ENCODE measurements at places on chromosomes 2 and 18.

DNA sequence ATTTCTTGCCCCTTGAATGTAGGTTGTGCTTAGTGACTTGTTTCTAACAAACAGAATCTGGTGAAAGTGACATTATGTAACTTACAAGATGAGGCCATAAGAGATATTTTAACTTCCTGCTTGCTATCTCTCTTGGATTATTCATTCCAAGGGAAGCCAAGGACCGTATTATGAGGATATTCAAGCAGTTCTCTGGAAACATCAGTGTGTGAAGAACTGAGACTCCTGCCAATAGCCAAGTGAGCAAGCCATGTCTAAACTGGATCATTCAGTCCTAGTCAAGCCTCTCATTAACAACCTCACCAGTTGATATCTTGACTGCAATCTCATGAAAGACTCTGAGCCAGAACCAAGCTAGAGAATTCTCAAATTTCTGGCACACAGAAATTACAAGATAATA lies 765.1 kb upstream of the SLC8A1 start:
- DNase-seq, result no peak

DNA sequence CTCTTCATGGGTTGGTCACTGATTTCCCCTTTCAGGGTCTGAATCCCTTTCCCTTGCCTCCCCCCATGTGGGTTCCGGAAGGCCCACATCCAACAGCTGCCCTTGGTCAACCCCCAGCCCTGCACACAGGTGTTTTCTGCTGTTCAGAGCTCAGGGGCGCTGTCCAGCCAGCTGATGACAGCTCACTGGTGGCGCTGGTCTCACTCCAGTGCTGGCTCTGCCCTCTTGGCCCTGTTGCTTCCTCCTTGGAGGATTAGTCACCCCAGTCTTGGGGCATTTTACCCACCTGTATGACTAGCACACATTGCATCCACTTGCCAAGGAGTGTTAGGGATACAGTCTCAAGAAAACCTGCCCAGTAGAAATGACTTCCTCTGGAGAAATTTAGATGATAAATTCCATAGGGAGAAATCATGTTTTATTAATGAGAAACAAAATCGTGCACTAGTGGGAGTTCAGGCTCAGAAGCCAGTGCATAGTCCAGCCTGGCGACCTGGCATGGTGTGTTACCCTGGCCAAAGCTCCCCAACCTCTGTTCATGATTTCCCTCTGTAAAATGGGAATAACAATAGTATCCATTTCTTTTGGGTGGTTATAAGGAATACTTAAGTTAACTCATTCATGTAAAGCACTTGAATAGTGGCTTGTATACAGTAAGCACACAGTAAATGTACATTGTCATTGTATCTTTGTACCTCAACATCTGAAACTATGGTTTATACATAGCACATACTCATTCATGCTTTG lies 21.6 kb downstream of the CRIM1 start:
- DNase-seq, result no peak

- no peak for DNase-seq
Measured at GRCh38 chr2:120761164-120761861, 25.6 kb downstream of the GLI2 start.

DNA sequence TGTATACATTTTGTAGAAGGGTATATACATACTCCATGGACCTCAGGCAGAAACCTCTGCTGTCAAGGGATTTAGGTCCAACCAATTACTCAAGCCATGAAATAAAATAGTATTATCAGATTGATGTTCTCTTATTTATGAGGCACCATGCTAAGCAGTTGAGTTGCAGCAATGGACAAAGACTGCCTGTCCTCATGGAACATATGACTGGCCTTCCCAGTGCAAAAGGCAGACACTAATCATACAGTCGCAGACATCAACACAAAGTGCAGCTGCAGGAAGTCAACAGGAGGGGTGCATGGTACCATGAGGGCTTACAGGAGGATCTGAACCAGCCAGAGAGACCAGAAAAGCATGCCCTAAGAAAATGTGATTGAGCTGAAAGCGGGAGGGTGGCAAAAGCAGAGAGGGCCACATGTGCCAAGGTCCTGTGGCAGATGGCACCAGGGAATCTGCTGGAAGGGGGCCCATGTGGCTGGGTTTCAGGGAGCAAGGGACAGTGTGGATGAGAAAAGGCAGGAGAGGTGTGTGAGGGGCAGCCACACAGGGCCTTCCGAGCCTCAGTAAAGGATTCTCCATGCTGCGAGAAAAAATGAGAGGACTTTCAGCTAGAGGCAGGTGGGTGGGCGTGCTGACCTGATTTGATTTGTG lies 61.4 kb upstream of the RNF152 start:
- DNase-seq, result no peak

DNA sequence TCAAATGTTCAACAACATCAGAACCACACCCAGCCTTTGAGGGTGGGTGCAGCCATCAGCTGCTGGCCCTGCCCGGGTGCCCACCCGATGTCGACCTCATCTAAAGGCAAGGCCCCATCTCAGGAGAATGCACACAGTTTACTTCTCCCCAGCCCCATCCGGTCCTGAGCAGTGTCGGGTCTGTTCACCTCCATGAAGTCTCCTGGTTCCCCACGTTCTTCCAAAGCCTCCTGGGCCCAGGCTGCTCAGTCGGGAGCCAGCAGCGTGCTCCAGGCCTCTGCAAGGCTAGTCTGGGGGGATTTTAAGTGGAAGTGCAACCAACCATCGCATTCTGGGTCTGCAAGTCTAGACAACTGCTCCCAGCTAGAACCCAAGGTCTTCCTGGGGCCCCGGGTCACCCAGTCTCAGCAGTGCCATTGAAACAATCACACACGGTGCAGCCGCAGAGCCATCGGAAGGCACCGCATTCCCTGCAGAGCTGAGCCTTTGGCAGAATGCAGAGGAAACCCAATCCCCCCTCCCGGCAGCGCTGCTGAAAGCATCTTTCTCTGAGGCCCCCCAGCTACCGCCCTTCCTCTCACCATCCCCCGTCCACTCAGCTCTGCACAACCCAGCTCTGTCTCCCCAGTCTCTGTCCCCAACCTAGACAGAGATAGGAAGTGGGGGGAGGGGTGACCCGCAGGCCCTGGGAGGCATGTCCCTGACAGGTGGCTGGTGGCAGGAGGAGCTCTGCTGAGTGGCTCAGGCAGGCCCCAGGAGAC lies 8.5 kb downstream of the ESPNL start:
- no peak for DNase-seq

GRCh38 chr2:136116151-136116812 lies 1.7 kb downstream of the CXCR4 start:
- DNase-seq, result no peak

DNA sequence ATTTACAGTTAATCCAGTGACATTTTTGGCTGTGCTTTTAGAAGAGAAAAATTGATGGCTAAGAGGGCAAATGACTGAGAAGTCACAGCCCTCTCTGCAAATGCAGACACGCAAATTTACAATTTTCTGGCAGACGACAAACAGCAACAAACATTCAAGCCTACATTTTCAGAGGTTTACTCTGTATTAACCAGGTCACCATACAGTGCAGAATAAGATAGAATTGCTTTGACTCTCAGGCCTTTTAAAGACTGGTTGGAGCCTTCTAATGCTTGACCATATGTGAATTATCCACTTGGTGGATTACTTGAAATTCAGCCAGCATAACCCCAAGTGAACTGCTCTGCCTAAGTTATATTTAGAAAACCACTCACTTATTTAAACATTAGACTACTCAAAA lies 280.9 kb upstream of the STON1 start:
- DNase-seq, result peak; percentile 44

- no peak for DNase-seq
Measured at GRCh38 chr2:219875036-219875435, 247.6 kb downstream of the SLC4A3 start.
